H54 (cell line): ENCODE measurements at places on chromosomes 2 and 18.

GRCh38 chr2:8550481-8550880, 131.4 kb upstream of the ID2 start:
- no peak for DNase-seq

DNA sequence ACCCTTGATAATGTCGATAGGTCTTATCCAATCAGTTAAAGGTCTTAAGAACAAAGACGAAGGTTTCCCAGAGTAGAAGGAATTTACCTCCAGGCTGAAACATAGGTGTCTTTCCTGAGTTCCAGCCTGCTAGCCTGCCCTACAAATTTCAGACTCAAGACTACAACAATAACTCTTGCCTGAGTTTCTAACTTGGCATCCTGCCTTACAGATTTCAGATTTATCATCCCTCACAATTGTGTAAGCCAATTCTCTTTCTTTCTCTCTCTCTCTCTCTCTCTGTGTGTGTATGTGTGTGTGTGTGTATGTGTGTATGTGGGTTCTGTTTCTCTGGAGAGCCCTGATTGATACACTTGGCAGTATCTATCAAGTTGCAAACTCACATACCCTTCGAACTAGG, 37.2 kb upstream of the B4GALT6 start:
- no peak for DNase-seq

GRCh38 chr2:162123806-162124758, 28.0 kb downstream of the GCG start:
- no peak for DNase-seq

DNA sequence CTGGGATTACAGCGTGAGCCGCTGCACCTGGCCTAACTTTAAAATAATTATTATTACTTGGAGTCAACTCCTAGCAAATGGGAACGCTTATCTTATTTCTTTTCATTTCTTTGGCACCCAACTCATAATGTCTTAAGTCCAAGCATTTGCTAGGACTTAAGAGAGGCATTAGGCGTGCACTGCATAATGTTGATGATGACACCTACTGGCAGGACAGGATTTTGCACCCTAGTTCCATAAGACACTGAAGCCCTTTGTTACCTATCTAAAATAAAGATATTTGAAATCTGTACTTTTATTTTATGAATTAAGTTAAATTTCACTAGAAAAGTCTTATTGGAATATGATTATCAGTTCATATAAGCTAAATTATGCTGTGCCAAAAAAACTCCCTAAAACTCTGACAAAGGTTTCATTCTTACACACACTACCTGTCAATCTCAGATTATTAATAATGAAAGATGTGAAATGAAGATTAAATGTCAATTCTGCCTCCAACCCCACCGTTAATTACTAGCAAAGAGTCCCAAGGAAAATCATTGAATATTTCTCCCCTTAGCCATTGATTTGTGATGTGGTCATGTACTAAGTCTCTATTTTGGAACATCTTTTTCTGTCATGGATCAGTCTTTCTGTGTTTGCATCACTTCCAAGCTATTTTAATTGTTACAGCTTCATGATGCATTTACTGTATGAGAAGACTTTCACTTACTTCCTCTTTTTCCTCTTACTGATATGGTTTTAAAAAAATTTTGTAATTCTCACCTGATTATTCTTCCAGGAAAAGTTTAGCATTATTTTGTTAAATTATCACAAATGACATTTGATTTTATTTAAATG, 12.7 kb upstream of the CDH2 start:
- DNase-seq, result no peak

GRCh38 chr18:38616306-38616705, 1050.7 kb upstream of the CELF4 start:
- no peak for DNase-seq

DNA sequence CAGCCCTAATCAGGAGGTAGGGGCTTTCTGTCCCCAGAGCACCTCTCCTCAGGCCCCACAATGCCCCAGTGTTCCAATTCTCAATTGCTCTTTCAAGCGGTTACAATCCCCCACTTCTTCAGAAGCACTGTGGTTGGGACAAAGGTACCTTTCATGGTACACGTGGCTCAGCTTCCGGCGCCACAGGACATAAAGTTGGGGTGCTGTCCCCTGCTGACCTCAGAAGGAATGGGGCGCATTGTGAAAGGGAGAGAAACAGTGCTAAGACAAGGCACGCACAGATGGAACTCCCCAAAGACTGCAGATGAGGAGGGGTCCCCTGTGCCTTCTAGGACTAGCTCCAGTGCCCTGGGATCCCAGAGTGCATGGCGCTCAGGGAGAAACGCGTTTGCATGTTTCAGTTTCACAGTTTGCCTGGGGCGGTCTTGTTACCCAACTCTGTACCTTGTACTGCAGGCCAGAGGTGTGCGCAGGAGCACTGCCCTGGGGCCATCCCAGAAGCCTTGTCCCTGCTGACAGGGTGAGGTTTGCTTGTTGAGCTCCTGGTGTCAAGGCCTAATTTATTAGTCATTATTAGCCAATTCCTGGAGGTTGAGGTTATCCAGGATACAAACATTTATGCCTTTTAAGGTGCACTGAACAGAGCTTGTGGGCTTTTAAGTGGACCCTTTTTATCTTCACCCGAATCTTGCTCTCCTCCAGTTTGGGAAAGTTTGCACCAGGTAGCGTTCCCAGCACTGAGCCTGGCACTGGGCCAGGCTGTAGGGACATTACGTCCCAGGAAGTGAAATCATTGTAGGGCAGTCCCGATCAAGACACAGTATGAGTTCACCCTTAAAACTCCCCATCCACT, 7.6 kb downstream of the CNDP1 start:
- no peak for DNase-seq

DNA sequence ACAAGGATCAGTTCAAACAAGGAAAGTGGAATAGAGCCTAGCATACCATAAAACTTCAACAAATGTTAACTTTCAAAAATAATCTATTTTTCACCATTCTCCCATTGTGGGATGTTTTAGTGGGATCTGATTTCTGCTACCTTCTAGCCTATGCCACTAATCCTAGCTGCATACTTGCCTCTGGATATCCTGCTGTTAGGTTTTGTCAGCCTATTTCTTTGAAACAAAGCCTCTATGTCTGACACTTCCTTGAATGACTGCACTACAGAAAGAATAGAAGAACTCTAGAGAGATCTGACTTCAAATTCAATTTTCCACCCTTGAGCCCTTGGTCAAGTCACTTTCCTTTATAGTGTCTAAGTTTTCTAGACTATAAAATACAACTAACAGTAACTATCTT, 291.5 kb downstream of the PTH2R start:
- no peak for DNase-seq

DNA sequence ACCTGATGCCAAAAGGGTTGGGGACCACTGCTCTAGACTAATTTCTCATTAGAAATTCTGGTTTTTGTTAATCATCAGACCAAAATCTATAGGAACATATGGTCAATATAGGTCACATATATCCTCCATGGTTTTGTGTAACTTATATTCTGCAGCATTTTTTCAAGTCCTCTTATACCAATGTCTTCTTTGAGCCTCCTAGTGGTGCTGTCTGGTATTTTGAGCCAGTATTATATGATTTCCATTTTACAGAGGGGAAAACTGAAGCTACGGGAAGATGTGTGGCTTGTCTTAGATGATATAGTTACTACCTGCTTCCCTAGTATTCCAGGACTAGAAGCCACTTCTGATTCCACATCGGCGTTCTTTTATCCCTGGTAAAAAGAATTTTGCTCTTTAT, 13.8 kb downstream of the MAPK4 start:
- DNase-seq, result no peak

GRCh38 chr2:223488814-223489213, 113.3 kb downstream of the SCG2 start:
- no peak for DNase-seq

- no peak for DNase-seq
These were observed 94.3 kb downstream of the TRABD2A start for GRCh38 chr2:84786601-84787000.

DNA sequence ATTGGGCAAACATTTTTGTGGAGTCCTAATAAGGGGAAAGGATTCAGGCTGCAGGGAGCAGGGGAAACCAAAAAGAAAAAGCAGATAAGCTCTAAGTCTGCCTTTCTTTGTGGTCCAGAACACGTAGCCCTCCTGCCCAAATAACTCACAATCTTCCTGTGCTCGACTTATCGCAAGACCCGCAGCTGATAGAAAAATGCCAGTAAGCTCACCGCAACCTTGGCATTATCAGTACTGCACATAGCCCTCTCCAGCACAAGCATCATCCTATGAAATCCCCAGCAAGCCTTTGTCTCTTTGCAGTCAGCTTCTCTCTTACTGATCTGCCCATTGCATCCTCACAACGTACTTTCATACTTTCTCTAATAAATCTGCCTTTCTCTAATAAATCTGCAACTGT, 202.4 kb upstream of the HNRNPA3 start:
- no peak for DNase-seq

GRCh38 chr2:50596515-50596914, 435.4 kb downstream of the NRXN1 start:
- DNase-seq, result no peak

DNA sequence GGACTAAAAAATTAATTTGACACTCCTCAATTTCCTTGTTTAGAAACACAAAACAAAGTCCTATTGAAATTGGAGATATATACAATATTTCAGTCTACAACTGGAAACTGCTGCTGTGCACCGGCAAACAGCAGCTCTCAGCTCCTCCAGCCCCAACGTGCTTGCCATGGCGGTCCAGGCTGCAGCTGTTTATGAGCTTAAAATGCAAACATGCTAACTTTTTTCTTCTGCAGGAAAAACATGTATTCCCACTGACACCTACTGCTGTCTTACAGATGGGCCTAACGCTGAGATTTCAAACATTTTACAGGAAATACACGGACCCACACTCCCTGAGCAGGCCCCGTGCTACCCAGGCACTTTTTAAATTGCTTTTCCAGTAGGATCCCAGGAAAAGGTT, 195.5 kb downstream of the BCL11A start:
- DNase-seq, result no peak

DNA sequence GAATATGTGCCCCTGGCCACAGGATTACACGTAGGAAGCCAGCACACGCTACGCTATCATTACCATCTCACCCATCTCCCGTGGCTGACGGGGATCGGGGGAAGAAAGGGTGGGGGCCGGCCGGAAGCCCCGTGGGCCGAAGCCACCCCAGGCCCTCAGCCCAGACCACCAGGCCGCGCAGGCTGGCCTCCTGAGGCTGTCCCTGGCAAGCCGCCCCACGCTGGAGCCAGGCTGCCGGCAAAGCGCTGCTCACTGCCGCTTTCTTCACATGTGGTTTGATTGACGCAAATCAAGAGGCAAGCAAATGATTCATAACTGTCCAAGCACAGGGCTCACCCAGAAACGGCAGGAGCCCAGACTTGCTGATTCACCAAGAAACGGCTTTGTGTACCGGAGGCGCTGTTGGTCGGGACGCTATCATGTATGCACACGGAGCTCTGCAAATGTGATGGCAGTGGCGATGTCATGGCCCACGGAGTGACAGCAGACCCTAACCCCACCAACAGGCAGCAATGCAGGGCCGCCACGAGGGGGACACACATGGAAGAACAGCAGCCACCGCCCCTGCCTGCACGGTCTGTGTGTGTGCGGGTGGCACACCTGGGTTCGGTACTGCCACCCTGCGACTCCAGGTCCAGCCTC, 125.7 kb downstream of the HDAC4 start:
- peak; percentile 83 for DNase-seq
